Stimulated activated CD8-positive, alpha-beta memory T cell treated with anti-CD3 and anti-CD28 coated beads, Interleukin-15, amount 100 ng/mL, for 1 hour (primary cell): ENCODE measurements at places on chromosomes 3 and 15.

- no peak for DNase-seq
Measured at GRCh38 chr3:98136631-98137030, 6.1 kb downstream of the OR5H1 start.

DNA sequence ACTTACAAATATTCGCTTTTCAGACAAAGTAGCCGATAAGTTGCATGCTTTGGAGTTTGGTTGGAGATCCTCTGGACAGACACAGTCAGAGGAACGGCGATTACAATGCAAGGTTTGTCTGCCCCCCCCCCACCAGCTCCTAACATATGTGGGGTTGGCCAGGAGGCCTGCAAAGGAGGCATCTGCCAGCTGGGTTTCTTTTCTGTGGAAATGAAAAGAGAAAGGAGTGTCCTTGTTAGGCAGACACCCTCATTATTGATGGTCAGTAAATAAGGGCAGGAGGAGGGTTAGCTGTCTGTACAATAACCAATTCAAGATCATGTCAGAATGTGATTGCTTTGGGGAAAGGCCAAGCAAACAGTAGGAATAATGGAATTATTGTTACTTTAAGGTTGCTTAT, 49.1 kb downstream of the TLNRD1 start:
- no peak for DNase-seq

- DNase-seq, result no peak
Measured at GRCh38 chr3:44511238-44511566, 33.7 kb upstream of the ZNF445 start.

GRCh38 chr15:80773122-80773551, 6.0 kb upstream of the CEMIP start:
- no peak for DNase-seq

DNA sequence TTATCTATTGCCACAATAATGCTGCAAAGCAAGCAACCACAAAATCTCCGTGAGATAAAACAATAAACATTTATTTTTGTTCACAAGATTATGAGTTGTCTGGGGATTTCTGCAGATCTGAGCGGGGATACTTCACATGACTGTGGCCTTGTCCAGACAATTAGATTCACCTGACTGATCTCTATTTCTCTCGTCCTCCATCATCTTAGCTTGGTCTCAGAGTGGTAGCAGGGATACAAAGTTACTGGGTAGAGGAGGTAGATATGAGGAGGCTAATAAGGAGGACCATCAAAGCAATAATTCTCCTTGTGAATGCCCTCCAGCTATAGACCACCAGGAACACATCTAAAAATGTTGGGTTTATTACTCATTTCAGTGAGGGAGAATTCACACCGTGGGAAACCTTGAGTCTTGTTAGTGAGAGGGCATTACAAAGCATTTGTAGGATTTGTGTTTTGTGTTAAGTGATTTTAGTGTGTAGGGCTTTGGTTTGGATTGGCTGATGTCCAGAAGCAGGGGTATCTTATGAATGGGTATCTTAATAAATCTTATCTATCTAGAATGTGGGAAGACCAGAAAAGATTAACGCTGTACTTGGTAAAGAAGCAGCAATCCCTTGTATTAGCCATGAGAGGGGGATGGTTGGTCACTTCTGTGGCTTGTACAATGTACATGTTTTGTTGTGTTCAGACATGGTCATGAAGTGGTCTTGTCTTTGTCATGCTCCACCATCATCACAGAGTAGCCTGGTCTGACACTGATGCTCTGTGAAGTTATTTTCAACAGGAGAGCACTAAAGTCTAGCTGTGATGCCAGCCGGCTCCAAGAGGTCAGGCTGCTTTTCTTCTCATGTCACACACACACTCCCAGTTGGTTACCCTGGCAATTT, 287.6 kb upstream of the STT3B start:
- no peak for DNase-seq

DNA sequence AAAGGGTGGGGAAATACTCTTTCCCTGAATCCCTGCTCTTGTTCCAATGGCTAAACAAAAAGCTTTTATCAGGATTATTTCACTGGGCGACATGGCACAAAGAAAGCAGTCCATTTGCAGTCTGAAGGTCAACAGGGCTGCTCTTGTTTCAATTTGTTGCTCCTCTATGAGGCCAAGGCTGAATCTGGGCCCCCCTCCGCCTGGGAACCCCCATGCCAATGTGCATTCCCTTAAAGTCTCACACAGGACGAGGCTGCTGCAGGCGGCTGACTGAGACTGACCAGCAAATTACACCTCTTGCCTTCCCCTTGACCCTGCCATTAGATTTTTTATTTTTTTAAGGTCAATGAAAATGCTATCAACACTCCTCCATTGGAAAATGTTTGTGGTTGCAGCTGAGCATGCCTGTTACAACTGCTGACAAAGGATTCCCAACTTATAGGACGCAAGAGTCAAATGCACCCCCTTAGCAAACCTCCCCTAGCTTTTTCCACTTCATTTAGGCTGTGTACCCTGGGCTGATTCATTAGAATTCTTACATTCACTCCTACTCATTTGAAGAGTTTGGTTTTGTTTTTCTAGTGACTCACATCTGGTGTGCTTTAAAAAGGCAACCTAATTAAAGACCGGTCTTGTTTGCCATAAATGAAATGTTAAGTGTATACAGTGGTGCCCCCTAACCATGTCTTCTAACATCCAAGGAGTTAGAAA, 60.8 kb upstream of the ARHGEF3 start:
- no peak for DNase-seq
